Stimulated activated CD8-positive, alpha-beta memory T cell treated with anti-CD3 and anti-CD28 coated beads, Interleukin-15, amount 100 ng/mL, for 24 hours (primary cell): ENCODE measurements at places on chromosomes 3 and 15.

DNA sequence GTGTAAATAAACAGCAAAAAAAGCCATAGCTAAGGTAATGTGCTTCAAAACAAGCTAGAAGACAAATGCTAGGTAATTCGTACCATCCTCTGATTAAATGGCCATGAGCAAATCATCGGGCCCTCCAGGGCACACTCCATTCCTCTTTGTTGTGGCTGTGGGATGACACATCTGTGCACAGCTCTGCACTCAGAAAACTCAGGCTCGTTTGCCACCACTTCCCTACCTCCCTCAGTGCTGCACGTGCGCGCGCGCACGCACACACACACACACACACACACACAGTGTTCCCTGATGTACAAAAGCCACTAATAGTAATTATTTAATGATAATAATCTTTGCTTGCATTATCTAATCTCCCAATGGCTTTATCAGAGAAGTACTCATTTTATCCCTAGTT lies 336.6 kb downstream of the FEZF2 start:
- no peak for DNase-seq

GRCh38 chr3:178300441-178300959 lies 235.7 kb upstream of the KCNMB2 start:
- no peak for DNase-seq

- no peak for DNase-seq
Measured at GRCh38 chr3:32842531-32842931, 24.7 kb downstream of the TRIM71 start.

DNA sequence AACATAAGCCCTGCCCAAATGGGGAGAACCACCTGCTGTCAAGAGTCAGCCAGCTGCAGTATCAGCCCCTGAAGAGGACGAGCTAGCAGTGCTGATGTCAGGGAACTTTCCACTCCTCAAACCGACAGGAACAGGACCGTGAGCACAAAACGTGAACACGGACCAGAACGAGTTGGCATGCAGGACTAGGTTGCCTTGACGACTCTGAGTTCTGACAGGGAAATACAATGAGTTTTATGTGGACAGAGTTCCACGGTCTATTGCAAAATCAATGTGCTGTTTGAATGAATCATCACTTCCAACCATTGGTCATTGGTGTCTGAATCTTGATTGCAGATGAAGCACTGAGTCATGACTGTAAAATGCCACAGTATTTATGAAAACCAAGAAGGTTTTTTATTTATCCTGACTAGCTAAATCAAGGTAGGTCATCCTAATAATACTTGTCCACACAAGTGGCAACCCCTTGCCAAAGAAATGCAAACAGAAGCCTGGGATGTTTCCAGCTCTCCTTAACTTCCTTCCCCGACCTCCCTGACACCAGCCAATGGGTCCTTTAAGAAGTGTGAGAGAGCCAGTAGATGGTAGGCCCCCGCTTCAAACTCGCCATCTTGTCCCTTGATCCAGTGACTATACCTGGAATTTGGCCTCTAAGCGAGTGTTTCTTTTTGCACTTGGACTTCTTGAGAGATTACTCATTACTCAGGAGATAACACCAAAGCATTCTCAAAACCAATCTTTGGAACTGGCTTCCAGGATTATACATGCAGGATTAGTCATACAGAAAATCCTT lies 119.6 kb downstream of the ASB7 start:
- DNase-seq, result no peak
